ENCODE measurements at places on chromosomes 1 and 21.

DNA sequence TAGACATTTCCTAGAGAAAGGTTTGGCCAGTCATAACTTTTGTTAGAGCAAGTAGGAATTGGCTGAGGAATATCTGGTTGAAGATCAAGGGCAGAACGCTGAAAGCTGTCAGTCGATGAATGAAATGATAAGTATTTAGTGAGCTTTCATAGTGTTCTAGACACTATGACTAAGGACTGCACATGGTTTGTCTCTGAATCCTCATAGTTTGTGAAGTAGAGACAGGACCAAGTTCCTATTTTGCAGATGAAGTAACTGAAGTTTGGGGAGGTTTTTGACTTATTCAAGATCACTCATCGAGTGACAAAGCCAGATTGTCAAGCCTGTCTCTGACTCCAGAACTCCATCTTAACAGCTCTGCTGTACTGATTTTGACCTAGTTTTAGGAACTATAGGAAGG, 4.7 kb downstream of the ELOA start:
- no peak for DNase-seq

GRCh38 chr1:168293356-168293755, 12.7 kb downstream of the TBX19 start:
- no peak for DNase-seq

- DNase-seq = no peak
Observed at GRCh38 chr1:115694805-115695204, 53.0 kb downstream of the VANGL1 start.

DNA sequence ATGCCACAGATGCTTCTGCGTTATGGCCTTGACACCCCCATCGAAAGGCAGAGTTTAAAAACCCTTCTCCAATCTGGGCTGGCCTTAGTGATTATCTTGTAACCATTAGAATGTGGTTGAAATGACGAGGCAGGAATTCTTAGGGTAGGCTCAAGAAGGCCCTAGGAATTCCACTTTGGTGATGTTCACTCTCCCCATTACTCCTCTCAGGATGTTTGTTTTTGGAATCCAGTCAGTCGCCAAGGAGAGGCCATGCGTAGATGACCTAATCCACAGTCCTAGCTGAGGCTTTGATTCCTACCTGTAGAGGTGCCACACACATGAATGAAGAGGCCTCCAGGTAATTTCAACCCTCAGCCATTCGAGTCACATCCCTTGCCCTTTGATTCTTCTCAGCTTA, 318.2 kb downstream of the NEGR1 start:
- no peak for DNase-seq

- no peak for DNase-seq
Observed at GRCh38 chr1:237556911-237557310, 333.8 kb downstream of the ZP4 start.

DNA sequence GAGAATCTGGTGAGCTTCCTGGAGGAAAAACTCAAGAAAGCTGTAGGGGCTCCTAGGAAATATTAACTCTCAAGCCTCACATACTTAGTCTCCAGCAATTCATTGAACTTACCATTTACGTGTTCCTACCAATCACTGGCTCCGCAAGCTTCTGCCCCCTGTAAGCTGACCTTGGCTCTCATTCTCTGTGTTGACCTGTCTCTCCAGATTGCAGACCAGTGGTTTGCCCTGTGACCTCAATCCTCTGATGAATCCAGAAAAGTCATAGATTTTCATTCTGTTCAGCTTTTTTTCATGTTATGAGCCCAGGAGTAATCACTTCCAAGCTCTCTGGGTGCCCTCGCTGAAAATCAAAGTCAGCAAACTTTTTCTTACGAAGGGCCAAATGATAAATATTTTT, 241.9 kb downstream of the DSCAM start:
- no peak for DNase-seq

DNA sequence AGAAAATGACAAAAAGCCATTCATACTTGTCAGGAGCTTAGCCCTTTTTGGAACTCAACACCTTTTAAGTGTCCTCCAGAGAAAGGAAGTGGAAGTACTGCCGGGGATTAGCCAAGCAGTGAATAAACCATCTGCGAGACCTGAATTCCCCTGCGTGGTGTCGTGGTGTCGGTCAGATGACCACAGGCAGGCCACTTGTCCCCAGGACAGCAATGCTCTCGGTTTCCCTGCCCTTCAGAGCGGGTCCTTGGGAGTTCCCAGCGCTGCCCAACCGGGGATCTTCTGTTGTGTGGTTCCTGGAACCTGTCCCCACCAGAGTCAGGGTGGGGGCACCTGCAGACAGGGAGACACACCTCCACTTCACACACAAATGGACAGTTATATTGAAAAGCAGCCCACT, 9.2 kb downstream of the GPR157 start:
- DNase-seq = no peak

DNA sequence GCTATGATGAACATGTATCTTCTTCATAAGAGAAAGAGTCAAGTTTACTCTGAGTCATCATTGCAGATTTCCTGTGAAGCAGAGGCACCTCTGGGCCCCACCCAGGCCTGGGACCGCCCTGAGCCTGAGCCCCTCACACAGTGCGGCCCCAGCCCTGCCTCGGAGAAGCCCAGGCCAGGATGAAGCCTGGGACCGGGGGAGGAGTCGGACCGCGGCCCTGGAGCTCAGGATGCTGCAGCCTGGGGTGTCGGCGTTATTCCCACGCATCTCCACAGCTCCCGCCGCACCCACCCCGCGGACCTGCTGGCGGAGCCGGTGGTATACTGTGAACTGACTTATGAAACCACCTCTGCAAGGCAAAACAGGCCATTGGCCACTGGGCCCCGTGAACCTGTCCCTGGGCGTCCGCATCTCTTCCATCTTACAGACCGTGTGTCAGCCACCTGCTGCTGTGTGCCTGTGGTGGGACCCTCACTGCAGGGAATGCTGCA, 2.4 kb upstream of the COL6A1 start:
- DNase-seq = no peak

DNA sequence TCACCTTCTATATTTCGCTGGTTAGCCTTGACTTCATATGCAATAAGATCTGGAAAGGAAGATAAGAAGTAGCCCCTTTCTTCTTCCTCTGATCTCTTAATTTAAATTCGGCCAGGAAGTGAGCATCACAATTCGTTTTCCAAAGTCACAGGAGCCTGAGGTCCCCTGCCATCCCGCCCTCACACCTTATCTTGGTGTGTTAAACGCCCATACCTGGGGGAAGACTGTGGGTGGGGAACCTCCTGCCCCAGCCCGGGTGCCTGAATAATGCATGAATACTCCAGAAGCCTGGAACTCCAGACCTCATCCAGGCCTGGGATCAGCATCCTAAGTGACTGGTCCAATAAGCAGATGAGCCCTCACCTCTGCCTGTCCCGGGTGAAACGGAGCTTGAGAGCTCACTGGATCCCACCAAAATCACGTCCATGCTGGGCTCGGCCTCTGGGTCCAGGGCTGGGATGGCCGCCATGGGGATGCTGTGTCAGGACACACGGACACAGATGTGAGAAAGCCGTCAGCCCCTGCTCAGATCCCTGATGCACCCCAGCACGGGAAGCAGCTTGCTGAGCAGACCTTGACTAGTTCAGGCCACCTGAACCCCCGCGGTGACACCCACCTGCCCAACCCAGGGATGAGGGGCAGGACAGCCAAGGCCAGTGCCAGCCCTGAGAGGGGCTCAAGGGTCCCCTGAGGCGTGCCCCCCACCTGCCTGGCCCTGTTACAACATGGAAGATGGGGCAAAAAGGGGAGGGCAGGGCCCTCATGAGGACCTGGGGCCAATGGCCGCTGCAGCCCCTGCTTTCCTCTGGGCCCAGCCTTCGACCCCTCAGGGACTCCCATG, 686 bp downstream of the DNMT3L start:
- DNase-seq = no peak

- DNase-seq = no peak
Observed at GRCh38 chr1:49556676-49557234, 467.0 kb downstream of the AGBL4 start.

DNA sequence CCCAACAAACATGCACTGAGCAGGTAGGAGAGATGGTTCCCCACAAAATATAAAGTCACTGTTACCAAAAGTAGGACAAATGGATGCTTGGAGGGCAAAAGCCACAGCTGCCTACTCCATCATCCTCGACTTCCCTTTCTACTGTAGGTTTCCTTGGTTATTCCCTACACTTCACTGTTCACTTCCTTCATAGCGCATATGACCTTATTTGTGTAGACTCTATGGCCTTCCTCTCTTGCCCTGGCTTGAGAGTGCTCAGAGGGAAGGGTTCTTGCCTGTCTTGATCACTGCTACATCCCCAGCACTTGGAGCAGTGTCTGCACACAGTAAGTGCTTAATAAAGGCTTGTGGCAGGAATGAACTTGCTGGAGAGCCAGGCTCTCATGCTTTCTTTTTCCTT, 14.6 kb upstream of the TRNP1 start:
- DNase-seq = no peak

DNA sequence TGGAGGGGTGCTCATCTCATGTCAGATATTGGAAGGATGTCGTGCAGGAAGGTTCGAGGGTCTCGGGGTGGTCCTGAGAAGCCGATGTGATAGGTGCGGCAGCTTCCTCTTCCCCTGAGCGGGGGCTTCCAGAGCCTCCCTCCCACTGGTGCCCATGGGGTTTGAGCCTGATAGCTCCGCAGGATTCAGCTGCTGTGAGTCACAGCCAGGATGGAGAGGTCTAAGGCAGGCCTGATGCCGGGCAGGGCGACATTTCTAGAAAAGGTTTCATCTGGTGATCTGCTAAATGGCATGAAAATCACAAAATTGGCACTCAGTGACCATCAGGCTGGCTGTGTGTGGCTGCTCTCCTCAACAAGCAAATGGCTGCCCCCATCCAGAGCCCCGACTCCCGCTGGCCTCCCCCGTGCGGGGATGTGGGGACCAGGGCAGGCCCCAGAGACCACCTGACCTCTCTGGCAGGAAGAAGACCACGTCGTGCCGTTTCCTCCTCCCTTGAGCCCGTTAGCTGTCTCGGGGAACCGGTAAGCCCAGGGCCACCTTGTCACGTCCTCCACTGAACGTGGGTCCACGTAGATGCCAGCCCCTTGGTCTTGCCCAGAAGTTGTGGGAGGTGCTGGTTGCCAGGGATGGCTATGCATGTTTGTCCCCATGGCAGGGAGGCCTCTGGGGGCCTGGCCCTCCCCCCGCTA, 66.1 kb downstream of the SKI start:
- DNase-seq = no peak

GRCh38 chr1:20982316-20982715, 194.4 kb downstream of the EIF4G3 start:
- no peak for DNase-seq

GRCh38 chr1:87462894-87463293, 134.2 kb downstream of the LMO4 start:
- DNase-seq = no peak

- DNase-seq = no peak
Observed at GRCh38 chr1:234699795-234700665, 90.1 kb upstream of the IRF2BP2 start.

- no peak for DNase-seq
Observed at GRCh38 chr1:33599516-33600115, 127.2 kb downstream of the ZSCAN20 start.

DNA sequence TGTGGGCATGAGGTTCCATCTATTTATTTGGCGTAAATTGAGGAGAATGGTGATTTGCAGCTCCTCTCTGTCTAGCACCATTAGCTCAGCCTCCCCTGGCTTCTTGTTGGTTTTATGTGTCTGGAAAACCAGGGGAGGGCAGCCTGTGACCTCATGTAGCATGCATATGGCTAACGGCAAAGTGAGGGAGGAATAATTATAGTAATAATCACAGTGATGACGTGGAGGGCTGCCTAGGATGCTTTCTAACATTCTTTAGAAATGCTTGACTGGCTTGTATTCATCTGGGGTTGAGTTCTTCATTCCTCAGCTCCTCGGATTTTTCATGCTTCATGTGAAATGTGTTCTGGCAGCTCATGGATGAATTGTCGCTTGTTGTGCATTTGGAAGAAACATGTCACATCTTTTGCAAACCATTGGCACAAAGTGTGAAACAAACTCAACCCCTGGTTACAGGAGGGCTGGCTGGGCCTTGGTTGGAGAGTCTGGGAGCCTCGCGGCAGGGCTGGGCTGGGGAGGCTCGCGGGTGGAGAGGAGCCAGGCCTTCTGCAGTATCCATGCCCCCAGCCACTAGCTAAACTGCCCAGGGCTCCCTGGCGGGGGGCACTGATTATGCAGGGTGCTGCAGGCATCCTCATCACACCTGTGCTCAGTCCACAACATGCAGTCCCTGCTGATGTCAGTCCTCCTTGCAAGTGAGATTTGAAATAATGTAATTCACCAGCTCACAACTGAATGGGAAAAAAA, 149.6 kb downstream of the DISC1 start:
- DNase-seq = no peak

DNA sequence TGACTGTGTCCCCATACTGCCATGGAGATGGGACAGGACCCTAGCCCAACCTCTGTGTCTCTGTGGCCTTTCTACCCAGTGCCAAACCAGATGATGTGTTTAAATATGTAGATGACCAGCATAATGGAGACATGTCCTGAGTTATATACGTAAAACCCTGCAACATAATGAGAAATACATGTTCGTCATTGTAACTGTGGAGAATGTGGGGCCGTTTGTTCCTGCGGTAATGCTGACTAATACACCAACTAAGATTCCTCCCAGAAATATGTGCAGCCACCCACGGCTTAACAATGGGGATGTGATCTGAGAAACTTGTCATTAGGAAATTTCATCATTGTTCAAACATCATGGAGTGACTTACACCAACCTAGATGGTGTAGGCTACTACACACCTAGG, 71.7 kb upstream of the SIM2 start:
- DNase-seq = no peak

GRCh38 chr21:44506279-44507255, 33.4 kb downstream of the KRTAP10-1 start:
- DNase-seq = no peak

DNA sequence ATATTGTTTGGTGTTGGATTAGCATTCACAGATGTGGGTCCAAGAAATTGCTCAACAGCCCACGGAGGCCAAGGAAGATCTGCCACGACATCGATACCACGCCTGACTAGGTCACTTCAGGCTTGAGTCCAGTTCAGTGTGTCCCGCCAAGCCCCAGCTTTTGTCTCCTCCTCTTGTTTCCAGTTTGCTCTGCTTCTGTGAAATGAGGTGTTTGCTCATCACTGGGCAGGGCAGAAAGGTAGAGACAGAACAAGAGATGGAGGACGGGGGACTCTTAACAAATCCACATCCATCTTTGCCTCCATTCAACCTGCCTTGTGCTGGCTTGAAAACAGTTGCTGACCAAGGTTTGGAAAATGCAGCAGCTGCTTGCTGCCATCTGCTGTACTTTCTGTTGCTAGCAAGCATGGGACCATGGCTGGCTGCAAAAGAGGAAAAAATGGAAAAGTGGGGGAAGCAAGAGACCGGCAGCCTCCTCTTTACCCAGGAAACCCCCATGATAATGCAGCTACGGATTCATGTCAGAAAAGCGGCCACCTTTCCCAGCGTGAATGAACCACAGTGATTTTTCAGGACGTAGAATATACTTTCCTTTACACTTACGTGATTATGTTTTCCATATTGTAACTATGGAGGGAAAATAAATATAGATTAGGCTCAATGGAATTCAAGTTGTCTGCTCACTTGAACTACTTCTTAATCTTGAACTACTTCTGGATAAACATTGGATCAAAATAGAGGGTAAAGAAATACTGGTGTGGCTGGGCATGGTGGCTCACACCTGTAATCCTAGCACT, 80.2 kb upstream of the GREM2 start:
- DNase-seq = no peak

Measured in activated T-helper 9 cell treated with anti-CD3 and anti-CD28 coated beads, Interleukin-2, amount 50 U/mL, for 16 hours (primary cell).